Kidney capillary endothelial cell (primary cell): ENCODE measurements at places on chromosomes 16 and 17.

DNA sequence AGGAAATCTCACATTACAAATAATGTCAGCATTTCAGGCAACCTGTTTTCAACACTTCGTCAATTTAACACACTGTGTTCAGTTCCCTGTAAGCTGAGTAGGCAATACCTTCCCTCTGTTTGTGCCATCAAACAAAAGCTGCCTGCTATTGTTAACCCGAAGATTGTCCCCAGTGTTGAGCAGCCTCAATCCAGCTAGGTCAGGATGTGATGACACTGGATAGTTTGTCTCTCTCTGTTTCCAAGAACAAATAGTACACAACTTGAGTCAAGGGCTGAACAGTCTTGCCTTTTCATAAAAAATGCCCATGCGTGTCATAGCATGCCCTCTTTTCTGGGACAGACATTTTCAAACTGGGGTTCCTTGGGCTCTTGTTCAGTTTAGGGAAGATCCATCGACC lies 36.4 kb downstream of the HSD17B2 start:
- no peak for DNase-seq

- no peak for DNase-seq
These were observed 184.1 kb downstream of the PMP22 start for GRCh38 chr17:15081008-15081407.

- no peak for DNase-seq
These were observed 22.4 kb upstream of the ABCC3 start for GRCh38 chr17:50612281-50612680.

GRCh38 chr16:8645141-8645521 lies 23.6 kb downstream of the METTL22 start:
- no peak for DNase-seq

- DNase-seq, result no peak
These were observed 180.2 kb upstream of the CACNG5 start for GRCh38 chr17:66654764-66655163.

GRCh38 chr16:87442581-87442966 lies 50.2 kb downstream of the ZCCHC14 start:
- no peak for DNase-seq

DNA sequence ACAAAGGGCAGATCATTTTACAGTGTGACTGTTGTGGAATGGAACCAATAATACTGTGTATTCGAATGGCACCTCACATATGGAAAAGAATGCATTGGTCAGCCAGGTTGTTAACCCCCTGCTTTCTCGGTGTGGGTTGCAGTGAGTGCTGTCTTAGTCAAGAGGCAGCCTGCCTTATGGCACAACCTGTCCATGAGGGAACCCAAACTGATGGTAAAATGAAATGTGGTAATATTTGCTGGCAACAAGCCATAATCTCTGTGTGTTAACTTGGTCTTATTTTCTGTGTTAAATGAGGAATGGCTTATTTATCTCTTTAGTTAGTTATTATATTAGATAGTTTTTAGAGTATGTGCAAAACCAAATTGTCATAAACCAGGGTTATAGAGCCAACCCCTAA lies 81.6 kb downstream of the TMC6 start:
- no peak for DNase-seq

DNA sequence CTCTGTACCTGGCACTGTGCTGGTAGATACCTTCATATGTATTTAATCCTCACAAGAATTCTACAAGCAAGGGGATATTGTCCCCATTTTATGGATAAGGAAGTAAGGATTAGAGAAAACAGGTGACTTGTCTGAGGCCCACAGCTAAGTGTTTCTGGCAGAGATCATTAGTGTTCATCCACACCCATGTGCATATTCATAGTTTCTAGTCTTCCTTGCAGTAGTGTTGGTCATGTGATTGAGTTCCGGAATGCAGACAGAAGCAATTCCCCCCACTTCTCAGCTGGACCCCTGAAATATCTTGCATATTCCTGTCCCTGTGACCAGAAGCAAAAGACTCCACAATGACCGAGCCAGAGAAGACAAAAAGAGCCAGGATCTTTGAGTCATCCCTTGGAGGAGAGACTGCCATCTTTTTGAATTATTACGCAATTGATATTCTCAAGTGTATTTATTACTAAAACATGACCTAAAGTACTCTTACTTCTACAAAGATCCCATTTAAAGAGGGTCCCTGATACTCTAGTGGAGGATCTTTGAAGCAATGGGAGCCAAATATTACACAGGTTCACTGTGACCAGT lies 43.4 kb downstream of the SOX9 start:
- no peak for DNase-seq

DNA sequence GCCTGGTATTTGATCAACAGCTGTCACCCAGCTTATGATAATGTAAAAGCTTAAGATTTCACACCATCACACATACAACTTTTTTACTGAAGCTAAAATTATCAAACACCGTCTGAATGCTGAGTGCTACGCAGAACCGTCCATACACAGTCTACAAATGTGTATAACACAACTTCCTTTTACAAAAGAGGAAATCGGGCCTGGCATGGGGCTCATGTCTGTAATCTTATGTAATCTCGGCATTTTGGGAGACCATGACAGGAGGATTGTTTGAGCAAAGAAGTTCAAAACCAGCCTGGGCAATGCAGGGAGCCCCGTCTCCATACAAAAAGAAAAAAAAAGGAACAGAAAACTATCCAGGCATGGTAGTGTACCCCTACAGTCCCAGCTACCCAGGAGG lies 19.6 kb upstream of the QRICH2 start:
- DNase-seq, result no peak

DNA sequence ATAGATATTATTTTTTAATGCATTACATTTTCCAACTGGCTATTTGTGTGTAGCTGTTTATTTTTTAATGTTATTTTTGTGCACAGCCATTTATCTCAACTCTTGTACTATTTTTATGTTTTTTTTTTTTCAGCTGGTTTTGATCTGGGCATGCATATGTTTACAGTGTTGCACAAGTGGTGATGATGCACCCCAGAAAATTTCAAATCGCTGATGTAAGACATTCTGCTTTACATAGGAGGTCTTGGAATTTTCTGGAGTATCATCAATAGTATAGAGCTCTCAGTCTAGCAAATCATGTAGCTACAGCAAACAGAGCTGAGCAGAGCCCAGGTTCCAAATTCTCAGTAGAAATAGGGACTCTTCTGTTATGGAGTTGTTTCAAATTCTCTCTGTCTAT lies 30.2 kb downstream of the CACNG5 start:
- DNase-seq, result no peak
